ENCODE measurements at places on chromosomes 2 and 18. TPM values are rescaled to one million over a fixed set of nuclear protein-coding genes. Genes with fewer than 3 reads are reported as not detected.

- DNase-seq: no peak
Measured at GRCh38 chr2:65358678-65359400, 73.6 kb downstream of the SPRED2 start.

The SERPINB4 gene
- not detected for total RNA-seq

The IL1R1 gene
- total RNA-seq: 28.7 TPM

DNA sequence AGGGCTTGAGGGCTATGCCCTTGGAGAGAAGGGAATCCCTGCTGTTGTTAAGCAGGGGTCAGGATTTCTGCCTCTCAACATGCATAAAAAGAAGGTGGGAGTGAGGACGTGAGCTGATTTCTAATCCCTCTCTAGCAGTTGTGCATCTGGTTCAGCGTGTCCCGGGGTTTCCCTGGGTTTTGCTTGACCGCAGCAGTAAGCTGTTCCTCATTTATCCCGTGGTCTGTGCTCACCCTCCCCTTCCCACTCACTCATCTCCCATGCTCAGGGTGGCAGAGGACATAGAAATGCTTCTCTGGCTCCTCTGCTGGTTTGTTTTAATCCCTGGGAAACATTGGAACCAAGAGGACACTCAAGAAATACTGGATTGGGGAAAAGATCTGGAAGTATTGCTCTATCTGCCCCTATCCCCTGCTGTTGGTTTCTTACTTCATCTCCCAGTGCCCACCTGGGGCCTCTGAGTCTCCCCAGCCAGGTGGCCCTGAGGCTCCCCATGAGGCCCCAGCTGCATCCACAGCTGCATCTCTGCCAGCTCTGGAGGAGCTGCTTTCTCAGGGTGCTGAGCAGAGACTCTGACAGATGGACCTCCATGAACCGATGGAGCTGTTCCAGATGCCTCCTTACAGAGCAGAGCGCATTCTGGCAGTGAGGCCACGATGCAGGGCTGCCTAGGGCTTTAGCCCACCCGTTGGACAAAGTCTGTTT is 36.1 kb downstream of the TET3 start:
- no peak for DNase-seq

DNA sequence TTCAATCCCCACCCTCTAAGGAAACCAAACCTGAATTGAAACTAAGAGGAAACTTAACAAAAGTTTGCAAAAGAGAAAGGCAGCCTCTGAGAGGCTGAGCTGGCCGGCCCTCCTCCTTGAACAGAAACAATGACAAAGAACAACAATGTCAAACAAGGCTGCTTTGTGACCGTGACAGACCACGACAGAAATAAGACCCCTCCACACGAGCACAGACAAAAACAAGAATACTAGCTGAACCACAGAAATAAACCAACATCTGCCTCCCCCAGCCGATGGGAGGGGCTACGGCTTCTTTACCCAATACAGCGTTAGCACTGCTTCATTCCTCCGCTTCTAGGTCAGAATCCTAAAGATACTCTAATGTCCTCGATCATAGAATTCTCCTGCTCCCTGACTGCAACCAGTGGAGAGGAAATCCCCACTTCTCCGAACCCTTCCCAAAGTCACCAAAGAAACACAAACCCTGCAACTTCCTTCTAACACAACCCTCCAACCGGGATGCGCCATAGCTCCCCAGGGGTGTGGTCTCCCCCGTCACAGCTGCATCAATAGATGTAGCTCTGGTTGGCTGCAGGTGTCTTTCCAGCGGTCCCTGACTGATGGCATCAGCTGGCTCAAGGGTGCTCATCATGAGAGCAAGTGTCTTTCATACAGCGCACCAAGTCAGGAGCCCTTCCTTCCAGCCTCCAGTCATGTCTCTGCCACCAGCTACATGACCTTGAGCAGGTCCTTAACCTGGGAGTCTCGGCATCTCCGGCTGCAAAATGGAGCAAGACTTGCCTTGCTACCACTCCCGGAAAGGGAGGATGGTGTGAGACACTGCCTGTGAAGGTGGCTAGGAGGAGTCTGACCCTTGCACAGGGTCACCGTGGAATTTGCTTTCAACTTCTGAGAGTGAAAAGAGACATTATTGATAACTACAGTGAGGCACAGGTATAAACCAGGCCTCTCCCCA is 198.6 kb downstream of the HAUS1 start:
- no peak for DNase-seq

DNA sequence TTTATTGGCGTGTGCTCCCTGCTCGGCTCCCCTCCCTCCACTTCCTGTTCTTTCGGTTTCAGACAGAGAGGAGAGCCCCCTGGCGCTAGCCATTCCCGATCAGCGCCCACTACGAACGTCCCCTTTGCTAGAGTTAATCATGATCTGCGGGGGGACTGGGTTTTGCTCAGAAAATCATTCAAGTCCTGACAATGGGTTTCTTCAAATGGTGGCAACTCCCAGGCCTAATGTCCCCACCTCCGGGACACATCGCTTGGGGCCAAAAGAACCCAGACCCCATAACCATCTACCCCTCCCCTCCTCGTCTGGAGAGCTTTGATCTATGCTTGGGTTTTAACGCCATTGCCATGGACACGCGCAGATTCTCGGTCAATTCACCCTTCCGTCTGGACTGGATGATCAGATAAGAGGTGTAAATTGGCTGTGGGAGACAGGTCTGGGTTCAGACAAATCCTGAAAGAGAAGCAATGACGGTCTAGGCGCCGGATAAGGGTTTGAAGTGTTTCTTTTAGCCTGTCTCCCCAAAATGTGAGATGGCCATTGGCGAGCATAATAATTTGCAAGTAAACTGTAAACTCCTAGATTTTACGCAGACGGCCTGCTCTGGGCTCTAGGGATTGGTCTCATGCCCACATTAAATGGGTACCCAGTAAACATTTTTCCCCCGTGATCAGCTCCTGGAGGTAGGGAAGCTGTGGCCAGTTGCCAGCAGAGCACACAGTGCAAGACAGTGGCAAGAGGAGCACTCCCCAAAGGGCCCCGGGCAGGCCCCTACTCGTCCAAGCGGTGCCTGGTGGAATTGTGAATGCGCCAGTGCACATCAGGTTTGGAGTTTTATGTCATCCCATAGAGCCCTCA is 4.7 kb downstream of the NRP2 start:
- DNase-seq: no peak

- DNase-seq: no peak
Measured at GRCh38 chr2:11899264-11899818, 152.9 kb downstream of the LPIN1 start.

DNA sequence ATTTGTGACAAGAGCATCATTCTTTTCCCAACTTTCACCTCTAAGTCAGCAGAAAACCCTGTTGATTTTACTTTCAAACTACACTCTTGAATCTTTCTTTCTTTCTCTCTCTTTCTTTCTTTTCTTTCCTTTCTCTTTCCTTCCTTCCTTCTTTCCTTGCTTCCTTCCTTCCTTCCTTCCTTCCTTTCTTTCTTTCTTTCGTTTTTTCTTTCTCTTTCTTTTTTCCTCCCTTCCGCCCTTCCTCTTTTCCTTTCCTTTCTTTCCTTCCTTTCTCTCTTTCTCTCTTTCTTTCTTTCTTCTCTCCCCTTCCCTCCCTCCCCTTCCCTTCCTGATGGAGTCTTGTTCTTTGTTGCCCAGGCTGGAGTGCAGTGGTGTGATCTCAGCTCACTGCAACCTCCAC is 649.5 kb downstream of the PLCL1 start:
- DNase-seq: no peak

GRCh38 chr2:230991598-230991997 is 4.3 kb upstream of the SPATA3 start:
- DNase-seq: no peak

DNA sequence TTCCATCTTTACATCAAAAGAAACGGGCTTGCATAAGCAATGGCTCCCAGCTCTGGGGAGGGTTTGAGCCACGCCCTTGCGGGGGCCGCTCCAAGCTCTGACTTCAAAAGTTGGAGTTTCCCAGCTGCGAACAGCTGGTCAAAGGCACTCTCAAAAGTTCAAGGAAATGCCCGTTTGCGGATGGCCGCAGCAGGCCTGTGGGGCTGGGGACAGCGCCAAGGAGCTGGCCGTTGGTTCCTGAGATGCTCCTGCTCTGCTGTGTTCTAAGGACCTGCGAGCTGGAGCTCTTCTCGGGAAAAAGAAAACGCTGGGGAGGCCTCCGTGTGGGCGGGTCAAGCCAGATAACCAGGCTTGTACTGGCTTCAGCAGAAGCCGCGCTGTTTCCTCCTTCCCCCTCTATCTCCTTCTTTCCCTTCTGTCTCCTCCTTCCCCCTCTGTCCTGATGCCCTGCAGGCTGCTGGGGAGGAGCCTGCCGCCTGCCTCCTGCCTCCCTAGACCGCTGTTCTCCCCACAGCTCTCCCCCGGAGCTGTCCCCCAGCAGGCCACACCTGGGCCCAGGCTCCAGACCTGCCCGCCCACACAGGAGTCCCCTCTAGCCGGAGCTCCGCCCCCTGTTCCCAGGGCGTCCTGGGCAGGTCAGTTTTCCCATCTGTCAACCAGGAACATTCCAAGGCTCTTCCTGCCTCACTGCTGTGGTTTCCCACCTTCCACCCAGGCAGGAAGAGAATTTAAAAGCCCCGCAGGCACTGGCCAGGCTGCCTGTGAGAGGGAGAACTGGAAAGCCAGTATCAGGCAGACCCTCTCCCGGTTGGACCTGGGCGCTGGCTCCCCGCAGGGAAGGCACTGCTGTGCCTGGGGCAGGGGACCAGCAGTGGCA is 14.1 kb downstream of the KLF11 start:
- DNase-seq: no peak

DNA sequence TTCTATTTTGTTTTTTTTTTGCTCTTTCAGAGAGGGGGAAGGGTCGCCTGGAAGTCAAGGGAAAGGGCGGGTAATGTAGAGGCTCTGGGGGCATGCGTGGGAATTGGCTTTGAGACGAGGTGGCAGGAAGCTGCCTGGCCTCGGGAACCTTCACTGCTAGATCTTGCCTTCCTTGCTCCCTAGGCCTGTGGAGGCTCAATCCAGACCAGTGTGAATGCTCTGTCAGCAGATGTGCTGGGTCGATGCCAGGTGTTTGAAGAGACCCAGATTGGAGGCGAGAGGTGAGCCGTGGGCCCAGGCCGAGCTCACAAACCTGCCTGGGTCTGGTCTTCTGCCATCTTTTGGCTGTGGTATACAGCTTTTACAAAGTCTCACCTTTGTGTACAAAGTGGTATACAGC is 15.5 kb downstream of the CCT7 start:
- DNase-seq: no peak

The MAPK4 gene
- 101 TPM for total RNA-seq

DNA sequence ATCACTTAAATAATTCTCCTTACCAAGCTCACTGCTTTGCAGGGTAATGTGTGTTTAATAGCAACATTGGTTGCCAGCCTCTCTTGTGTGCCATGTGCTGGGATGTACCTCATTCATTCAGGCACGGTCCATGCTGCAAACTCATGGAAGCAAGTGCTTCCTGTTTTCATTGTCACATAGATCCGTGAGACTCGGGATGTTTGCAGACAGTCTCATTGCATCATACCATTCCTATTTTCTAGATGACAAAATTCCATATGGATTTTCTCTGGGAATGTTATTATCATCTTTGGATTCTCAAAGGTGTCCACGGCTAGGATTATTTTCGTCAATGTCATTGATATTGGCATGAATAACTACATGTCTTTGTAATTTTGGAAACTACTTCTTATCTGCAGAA is 60.0 kb upstream of the HDAC4 start:
- DNase-seq: no peak

- no peak for DNase-seq
Measured at GRCh38 chr2:73610111-73610510, 32.1 kb downstream of the NAT8 start.

The PHOSPHO2 gene
- total RNA-seq: 3.4 TPM

GRCh38 chr2:169018390-169018789 is 12.7 kb downstream of the ABCB11 start:
- DNase-seq: no peak

- DNase-seq: no peak
Measured at GRCh38 chr2:187986390-187987105, 305.1 kb upstream of the GULP1 start.

DNA sequence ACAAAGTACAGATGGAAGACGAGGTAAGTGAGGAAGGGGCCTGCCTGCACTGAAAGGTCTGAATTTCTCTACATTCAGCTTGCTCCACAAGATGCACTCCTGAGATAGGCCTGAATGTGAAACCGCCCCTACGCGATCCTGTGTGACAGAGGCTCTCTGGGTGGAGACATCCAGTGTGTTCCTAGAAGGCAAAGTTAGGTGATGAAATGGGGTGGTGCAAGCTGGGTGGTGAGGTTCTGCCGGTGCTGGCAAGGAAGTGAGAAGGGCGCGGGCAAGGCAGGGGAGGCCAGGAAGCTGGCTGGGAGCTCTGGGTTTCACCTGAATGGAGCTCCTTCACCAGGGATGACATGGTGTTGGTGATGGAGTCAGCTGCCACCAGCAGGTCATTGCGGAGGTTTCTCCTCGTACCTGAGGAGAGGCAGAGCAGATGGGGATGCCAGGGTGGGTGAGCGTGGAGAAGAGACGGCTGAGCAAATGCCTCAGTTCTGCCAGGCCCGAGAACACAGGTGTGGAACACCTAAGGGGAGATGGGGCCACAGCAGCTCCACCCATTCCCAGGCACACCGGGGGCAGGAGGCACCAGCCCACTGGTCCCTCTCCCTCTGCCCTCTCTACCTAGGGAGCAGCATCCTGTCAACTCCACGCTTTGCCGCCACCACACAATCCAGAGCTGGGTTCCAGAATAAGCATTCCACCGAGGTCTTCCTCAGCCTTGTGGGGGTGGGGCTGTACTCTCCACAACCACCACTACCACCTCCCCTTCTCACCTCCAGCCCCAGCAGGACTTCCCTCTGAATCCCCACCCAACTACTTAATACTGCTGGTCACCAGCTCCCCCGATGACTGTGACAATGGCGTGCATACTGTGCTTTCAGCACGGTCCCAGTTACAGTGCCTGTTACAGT is 45.5 kb upstream of the DNMT3A start:
- no peak for DNase-seq

- DNase-seq: no peak
Measured at GRCh38 chr2:23566241-23567142, 181.5 kb downstream of the KLHL29 start.

The HSPD1 gene
- total RNA-seq: 70.0 TPM

The SCN2A gene
- total RNA-seq: 1.0 TPM

DNA sequence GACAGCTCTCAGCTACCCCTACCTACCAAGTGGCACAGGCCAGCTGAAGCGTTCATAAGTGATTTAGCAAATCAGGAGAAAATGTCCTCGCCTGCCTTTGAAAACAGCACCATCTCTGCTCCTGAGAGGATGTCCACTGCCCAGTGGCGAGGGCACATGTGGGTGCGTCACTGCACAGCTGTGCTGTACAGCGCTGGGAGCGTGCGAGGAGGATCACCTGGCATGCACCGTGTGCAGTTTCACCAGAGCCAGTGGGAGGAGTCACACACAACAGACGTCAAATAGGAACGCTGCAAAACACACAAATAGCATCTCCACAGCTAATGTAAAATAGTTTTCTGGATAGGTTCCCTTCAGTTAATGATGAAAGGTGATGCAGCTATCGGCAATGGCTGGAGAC is 154.1 kb downstream of the HDAC4 start:
- DNase-seq: no peak

GRCh38 chr2:210630873-210631560 is 74.6 kb downstream of the CPS1 start:
- DNase-seq: no peak

The MYOM1 gene
- total RNA-seq: 410 TPM

GRCh38 chr2:235343156-235343774 is 150.6 kb upstream of the AGAP1 start:
- DNase-seq: no peak

- no peak for DNase-seq
Measured at GRCh38 chr2:171436307-171436706, 2.3 kb downstream of the DCAF17 start.

- no peak for DNase-seq
Measured at GRCh38 chr18:35842536-35842935, 129.9 kb upstream of the RMP24 start.

- DNase-seq: no peak
Measured at GRCh38 chr2:110788976-110789375, 56.6 kb downstream of the ACOXL start.

- DNase-seq: no peak
Measured at GRCh38 chr18:72986103-72986502, 118.3 kb upstream of the NETO1 start.

The FASTKD2 gene
- total RNA-seq: 22.2 TPM

Measured in right atrium auricular region (tissue), 2 donors.